ENCODE measurements at places on chromosomes 1 and 21.

- DNase-seq, result no peak
Measured at GRCh38 chr1:240808381-240808780, 196.4 kb upstream of the GREM2 start.

DNA sequence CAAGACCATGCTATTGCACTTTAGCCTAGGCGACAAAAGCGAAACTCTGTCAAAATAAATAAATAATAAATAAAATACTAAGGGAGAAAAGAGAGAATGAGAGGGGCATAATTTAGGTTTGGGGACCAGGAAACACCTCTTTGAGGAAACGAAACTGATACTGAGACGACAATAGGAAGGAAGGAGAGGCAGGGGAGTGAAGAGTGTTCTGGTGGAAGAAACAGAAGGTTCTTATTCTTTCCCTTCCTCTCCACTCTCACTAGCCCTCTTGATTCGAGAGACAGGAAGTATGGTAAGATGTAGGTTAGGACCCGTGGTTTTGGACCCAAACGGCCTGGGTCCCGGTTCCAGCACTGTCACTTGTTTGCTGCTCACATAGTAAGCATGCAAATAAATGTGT, 1.6 kb upstream of the NKAIN1 start:
- no peak for DNase-seq

GRCh38 chr1:17607644-17608581, 68.4 kb downstream of the ARHGEF10L start:
- no peak for DNase-seq

DNA sequence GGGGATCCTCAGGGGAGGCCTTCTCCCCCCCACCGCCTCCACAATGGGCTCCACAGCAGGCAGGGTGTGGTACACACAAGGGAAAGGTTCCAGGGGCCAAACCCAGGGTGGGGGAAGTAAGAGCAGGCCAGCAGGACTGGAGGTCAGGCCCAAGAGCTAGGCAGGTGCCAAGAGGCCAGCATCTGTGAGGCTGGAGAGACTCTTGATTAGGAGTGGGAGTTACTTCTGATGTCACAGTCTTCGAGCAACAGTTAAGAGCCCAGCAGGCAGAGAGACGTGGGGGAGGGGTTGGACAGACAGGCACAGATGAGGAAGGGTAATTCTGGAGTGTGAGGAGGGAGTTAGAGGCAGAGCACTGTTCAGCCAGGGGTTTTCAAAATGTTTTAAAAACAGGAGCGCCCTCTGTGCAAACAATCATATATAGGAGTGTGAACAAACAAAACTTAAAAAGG, 55.8 kb downstream of the SLC9A1 start:
- DNase-seq, result no peak

DNA sequence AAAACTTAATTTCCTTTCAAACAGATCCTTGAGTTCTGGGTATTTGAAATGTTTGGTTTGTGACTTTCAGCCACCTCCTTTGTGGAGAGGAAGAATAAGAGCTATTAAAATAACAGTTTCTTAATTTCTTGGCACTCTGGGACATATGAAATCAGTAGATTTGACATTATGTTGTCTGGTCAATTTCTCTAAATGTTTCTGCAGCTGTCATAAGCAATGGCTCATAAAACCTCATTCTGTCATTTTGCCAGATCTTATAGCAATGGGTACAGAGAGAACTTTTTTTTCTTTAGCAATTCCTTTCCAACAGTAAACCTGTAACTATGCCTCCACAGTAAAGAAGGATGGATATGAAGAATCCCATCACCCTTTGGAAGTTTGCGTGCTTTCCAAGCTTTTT, 52.6 kb downstream of the LAMC1 start:
- DNase-seq, result no peak

DNA sequence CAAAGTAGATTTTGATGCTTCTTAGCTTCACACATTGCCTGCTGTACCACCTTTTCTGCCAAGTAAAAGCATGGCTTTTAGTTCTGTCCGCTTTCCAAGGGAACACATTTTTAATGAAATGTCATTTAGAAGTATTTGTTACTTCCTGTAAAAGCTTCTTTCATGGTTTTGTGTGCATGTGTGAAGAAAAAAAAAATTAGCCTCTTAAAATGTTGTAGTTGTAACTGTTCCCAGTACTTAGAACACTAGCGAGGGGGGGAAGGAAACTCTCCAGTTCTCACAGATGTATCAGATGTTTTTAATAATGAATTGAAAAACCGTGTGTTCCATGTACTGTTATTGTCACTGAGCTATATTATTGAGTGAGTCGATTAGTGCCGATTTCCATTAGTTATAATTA, 568.3 kb upstream of the ADGRL2 start:
- DNase-seq, result no peak

DNA sequence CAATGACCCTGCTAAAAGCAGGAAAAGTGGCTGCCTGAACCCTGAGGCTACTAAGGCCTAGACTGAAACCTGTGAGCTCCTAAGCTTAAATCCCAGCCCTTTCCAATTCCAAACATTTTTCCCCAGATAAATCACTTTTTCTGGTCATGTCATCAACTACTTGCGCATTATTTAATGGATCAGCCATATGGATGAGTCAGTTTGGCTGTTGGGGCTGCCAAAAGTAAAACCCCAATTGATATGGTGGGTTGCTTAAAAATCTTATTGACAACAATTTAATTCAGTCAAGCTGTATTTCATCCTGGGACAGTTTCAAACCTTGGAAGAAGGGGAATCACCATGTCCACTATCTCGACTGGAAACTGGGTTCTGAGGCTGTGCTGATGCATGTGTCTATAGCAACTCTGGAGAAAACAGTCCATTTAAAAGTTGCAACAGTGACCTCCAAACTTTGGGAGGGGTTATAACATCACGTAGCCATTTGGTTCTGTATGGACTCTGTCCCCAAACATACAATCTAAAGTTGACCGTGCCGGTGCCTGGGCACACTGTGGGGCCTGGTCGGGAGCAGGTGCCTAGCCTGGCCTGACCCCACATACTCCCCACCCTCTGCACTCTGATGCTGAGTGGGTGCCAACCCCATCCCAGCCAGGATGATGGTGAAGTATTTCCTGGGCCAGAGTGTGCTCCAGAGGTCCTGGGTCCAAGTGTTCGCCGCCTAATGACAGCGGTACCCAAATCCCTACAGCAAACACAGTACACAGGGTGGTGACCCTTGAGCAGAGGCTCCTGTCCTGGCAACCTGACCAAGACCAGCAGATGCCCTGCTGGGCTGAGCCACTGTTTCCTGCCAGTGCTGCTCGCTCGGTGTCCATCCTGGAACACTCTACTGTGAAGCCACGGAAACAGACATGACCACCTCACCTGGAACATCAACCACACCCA, 46.5 kb upstream of the LRRC52 start:
- no peak for DNase-seq

DNA sequence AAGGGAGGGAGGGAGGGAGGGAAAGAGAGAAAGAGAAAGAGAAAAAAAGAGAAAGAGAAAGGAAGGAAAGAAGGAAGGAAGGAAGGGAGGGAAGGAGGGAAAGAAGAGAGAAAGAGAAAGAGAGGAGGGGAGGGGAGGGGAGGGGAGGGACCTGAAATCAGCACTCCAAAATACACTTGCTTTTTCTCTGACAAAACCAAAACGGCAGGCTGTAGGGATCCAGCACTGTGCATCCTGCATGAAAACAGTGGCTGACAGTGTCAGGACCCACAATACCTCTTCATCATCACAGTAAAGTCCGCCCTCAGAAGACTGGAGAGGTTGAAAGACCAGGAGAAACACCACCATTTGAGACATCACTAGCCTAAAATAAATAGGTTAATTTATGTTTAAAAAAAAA, 156.0 kb upstream of the SOD1 start:
- no peak for DNase-seq

- no peak for DNase-seq
Measured at GRCh38 chr1:204888294-204888693, 17.6 kb downstream of the NFASC start.

DNA sequence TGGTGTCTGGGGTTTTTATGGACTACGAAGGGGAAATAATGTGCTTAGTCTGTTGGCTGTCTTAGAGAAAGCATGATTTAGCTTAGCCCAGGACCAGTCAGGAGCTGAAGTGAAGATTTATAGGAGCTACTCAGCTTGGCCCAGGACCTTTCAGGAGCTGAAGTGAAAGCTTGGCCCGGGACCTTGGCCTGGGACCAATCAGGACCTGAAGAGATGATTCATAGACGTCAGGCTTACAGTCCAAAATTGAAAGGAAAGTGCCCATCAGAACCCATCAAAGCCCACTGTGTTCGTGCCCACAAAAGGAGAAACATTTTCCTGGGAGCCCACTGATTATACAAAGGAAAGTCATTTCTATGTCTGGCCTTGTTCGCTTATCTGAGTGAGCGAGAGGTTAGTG, 35.6 kb downstream of the MSTO1 start:
- no peak for DNase-seq

DNA sequence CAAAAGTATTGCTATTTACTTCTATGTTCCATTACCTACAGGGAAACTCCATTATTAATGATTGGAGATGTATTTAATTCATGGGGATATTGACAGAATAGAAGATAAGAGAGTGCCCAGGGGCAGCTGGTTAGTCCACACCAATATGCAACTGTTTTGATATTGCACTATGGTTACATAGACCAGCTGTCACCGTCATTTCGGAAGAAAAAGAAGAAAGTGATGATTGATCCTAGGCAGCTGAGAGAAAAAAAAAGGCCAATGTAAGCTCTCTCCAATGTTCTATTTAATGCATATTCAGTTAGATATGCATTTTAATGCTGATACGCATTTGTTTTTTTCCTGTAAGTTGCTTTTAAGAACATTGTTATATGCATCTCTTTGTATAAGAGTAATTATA, 1367.2 kb downstream of the KCNT2 start:
- DNase-seq, result no peak

- no peak for DNase-seq
Measured at GRCh38 chr1:154813300-154813816, 56.7 kb downstream of the KCNN3 start.

GRCh38 chr1:7613106-7613850, 157.8 kb upstream of the VAMP3 start:
- DNase-seq, result no peak

- no peak for DNase-seq
Measured at GRCh38 chr1:112061901-112062320, 72.4 kb upstream of the KCND3 start.

DNA sequence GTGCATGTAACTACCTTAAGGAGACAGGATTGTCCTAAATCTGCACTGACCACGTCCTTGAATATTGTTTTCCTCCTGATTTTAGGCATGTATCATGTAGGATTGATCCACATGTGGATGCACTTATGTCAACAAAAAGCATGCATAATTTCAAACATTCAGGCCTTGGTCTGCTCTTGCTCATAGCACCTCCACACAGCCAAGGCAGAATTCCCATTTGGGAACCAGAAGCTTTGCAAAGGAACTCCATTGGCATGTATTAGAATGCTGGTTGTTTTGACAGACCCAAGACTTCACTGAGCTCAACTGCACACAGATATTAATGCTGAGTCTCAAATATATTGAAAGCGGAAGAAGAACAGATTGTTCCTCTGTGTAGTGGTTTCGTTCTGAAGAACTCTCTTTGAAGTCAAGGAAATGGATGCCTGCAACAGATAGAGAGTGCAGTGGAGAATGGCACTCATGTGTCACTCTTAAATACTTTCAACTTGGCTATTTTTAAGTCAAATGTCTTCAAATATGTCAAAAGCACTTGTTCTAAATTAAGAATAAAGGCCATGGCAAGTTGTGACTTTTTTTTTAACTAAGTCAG, 387.6 kb downstream of the LTN1 start:
- DNase-seq, result no peak

- DNase-seq, result no peak
Measured at GRCh38 chr1:156947818-156948525, 27.5 kb downstream of the LRRC71 start.

DNA sequence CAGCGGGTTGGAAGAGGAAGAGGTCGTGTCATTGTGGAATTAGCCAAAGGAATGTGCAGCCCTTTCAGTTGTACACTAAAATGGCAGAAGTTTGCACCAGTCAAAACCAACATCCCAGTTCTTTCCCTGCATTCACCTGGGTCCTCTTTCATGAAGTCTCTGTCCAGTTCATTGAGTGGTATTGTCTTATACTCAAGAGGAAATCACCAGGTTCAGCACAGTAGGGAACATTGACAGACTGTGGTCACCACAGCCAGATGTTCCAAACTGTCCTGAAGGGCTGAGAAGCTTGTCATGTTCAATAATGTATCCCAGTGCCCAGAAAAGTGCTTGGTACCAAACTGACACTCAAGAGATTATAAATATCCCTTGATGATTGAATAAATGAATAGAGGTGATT, 131.6 kb downstream of the GLUL start:
- DNase-seq, result no peak

DNA sequence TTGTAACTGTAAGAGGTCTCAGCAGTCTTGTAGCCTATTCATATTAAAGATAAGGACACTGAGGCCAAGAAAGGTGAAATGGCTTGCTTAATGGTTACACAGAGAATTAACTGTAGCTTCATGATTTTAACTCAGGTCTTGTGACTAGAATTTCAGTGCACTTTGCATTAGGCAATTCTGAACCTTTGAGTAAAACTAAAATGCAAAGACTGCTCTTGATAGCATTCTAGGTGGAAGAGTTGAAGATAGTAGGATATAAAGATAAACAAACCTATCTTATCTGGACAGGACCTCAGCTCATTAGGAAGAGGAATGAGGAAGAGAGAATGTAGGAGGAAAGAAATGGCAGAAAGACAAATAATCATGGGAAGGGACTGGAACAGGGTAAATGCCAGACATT, 68.6 kb upstream of the RGL1 start:
- no peak for DNase-seq

DNA sequence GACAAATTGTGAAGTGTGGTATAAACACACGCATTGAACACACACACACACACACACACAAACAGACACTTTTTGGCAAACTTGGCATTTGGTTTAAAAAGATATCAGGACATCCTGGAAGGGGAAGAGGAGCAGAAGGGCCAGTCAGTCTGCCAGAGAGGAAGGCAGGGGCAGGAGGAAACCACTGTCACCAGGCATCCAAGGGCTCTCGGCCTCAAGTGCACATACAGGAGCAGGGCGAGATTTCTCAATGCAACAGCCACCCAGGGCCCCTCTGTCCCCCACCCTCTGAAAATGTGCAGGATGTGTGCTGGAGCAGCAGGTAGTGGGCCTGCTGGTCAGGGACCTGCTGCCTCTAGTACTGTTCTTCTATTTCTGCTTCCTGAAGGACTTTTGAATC, 71.2 kb downstream of the ABCA4 start:
- no peak for DNase-seq
